Activated CD4-positive, alpha-beta T cell treated with anti-CD3 and anti-CD28 coated beads, Interleukin-2, amount 50 U/mL, for 1 hour (primary cell): ENCODE measurements at places on chromosomes 2 and 18.

DNA sequence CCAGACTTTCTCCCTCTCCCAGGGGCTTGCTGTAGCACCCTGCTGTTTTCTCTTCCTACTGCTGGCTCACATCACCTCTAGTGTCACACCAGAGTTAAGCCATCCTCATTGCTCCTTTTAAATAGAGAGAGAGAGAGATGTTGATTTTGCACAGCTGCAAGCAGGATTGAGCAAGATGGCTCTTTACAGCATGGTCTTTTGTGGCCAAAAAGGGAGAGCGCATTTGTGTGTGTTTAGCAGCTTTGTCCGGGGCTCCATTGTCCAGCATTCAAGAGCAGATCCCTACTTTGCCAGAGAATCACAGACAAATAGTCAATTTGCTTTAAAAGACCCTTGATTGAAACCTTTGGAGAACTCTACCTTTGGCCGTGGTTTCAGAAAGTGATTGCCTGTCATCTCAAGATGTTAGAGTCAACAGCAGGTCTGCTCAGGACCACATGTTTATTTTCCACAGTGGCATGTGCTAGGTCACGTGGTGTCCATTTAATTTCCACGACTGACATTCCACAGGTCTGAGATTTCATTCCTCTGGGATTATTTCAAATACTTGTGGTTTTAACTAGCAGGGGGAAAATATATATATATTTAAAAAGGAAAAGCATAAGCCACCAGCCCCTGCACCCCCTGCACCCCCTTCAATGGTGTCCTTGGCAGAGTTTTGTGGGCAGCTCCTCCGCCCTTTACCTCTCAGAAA, 359.9 kb upstream of the SLC14A2 start:
- DNase-seq = no peak

DNA sequence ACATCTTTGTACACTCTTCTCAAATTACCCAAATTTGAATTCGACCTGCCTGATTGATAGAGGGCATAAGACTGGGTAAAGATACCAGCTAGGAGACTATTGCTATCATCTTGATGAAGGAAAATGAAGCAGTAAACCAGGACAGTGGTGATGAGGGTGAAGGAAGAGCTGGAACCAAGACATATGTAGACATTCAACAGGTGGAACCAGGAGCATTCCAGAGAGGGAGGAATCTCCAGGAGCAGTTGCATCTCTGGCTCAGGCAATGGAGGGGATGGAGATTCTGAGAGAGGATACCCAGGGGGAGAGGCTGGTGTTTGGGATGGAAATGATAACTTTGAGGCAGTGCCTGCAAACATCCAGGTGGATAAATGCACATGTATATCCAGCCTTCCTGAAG, 41.6 kb downstream of the SDC1 start:
- no peak for DNase-seq

GRCh38 chr2:170716851-170717598, 1.9 kb downstream of the SP5 start:
- peak; percentile 16 for DNase-seq

- DNase-seq = no peak
Observed at GRCh38 chr2:128299628-128300027, 19.0 kb downstream of the HS6ST1 start.

GRCh38 chr18:37611614-37612279, 46.1 kb upstream of the CELF4 start:
- no peak for DNase-seq

DNA sequence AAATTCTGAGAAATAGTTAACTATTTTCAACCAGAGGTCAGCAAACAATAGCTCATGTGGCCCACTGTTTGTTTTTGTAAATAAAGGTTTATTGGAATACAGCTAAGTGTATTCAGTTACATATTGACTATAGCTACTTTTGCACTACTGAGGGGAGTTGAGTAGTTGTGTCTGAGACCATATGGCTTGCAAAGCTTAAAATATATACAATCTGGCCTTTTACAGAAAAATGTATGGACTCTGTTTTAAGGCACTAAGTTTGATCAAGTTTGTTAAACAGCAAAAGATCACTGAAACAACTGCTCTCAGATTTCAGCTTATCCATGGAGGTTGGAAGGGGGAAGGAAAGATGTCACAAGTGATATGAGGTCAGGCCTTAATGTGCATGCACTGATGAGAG, 667.1 kb downstream of the CNTNAP5 start:
- no peak for DNase-seq

GRCh38 chr2:53104263-53104662, 663.3 kb upstream of the CHAC2 start:
- DNase-seq = no peak

- no peak for DNase-seq
Observed at GRCh38 chr2:190036071-190036470, 26.5 kb downstream of the MSTN start.

- no peak for DNase-seq
Observed at GRCh38 chr2:48346124-48346536, 183.8 kb upstream of the STON1 start.

- DNase-seq = no peak
Observed at GRCh38 chr2:26099933-26100332, 66.0 kb downstream of the RAB10 start.

GRCh38 chr18:73752546-73752945, 395.1 kb downstream of the FBXO15 start:
- DNase-seq = no peak

DNA sequence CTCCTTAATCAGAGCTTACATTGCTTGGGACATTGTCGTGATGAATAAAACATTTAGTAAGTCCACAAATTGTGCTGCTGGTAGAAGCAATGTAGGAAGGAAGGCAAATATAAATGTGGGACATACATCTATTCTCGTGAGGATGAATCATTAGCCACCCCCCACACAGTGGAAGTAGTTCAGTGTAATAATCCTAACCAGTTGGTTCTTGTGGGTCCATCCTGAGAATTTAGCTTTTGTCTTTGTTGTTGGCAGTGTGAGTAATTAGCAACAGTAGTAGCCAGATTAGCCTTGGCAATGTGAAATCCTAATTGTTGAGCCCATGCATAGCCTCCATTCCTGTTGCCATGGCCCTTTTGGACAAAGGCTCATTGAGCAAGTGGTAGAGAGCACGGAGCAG, 532.1 kb downstream of the FBXO15 start:
- DNase-seq = no peak

DNA sequence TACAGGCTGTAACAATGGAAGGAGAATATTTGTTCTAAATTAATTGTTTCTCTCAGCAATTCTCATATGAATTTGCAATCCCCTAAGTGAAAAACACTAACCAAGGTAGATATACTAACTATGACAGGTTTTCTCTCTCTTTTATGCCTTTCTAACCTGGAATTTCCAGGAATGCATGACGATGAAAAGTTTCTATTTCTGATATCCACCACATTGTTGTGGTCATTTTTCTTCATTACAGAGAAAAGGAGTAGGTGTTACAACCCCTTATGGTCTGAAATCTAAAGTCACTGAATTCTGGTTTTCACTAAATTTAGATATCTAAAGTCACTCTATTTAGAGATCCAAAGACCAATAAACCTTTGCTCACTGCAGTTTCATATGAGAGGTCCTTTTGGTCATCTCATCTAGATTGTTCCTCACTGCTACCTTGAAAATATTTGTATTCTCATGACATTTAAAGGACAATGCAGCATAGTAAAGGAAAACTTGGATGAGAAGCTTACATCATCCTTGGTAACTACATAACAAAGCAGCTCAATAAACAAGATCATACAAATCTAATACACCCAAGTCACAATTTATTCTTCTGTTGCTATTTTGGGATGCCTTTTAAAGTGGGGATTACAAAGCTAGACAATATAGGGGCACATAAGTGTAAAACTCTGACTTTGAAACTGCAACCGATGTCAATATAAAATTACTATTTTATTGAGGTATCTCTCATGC, 85.8 kb downstream of the TCF4 start:
- no peak for DNase-seq

DNA sequence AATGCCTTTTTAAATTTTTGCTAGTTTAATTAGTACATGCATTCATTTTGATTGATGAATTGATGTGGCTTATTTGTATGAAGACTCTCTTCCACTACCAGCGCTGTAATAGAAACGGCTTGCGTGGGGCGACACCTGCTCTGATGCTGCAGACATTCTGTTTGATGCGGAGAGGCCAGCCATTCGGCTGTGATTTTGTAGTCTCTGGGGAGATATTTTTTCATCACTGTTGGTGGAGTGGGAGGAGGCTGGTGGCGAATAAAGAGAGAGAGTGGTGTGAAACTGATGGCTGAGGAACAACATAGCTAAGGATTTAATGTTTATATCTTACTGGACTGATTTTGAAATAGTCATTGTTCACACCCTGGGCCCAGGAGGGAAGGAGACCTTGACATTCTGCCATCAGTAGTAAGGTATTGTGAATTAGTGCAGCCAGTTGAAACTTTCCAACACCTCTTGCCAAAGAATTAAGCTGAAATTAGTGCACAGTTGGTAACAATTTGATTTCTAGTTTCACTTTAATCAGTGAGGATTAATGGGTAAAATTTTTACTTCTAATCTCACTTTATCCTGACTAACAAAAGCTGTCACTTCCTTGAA, 224.1 kb downstream of the MTX2 start:
- DNase-seq = no peak

DNA sequence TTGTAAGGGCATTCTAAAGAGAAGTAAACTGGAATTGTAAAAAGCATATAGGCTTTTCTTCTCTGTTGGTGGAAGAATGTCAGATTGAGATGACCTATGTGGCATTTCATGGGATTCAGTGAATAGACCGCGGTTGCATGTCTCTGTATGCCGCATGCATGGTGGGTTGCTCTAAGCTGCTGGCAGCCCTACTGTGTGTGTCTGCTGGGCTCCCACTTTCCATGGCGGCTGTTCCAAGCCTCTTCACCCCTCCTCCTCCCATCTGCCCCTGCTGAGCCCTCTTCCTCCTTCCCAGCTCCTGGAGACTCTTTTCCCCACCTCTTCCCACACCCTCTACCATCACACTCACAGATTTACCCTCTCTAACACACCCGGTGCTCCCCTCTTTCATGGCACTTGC, 12.6 kb downstream of the ATP6V1C2 start:
- DNase-seq = no peak

DNA sequence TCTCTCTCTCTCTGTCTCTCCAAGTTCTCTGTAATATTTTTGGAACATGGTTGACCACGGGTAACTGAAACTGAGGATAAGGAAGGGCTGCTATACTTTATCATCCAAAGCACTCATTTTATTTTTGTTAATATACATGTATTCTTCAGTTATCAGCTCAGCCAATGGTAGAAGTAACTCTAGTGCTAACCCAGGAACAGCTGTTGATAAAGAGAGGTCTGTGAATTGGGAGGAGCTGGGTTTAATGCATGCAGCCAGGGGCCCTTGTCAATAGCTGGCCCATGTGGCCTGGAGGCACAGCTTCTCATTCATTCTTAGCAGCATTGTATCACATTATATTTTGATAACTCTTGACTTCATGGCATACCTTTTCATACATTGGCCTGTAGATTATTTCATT, 401.6 kb downstream of the EPHA4 start:
- DNase-seq = no peak

- DNase-seq = no peak
Observed at GRCh38 chr2:162037886-162038285, 36.1 kb downstream of the DPP4 start.

GRCh38 chr2:101942851-101943250, 48.9 kb upstream of the IL1R2 start:
- DNase-seq = no peak

DNA sequence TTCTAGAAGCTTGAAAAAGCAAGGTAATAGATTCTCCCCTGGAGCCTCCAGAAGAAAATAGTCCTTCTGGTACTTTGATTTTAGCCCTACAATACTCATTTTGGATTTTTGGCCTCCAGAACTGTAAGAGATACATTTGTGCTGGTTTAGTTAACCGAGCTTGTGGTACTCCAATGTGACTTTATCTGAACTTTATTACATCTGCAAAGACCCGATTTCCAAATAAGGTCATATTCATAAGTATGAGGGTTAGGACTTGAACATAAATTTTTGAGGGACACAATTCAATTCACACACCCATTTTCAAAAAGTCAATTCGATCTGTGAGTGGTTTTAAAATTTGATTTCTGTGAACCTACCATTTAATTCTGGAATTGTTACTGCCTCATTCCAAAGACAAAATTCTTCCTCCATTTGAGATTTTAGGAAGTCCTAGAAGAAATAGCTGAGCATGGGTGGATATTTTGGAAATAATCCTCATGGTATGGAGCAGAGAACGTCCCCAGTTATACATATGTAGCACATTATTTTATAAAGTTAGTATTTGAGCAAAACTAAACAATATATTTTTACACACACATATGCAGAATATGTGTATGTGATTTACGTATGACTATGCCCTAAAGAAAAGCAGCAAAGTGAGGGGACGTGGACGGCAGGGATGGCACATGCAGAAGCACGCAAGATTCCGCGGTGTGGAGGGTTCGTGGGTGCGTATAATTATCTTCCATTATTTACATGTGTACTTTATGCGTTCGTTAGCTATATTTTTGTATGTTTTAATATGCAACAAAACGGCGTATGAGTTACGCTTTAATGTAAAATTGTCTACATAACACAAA, 905 bp upstream of the NUP35 start:
- DNase-seq = no peak

DNA sequence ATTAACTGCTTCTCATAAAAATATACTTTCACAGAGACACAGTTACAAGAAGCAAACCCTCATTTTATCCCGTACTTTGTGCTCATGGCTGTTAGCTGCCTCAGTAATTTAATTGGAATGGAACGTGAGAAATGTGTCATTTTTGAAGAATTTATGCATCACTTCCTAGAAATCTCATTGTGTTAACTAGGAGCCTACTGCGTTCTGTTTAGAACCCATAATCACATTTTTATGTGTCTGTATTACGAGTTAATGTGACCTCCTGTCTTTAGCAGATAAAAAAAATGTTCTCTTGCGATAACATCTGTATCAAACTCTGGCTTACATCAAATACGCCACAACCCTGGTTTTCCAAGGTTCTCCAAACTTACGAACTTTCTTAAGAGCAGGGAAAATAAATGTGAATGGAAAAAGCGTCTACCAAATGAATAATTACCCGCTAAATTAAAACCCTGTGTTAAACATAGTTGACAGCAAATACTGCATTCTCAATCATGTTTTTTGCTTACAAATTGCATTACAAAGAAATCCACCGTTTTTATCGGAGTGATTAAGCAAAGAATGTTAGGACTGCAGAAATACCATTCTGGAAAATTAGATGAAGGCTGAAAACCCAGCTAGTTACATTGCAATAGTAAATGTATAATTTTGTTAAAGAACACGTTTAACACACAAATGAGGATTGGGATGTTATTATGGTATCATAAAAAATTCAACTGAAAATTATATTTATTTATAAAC, 12.1 kb upstream of the GBX2 start:
- DNase-seq = no peak
